Stimulated activated CD8-positive, alpha-beta memory T cell treated with anti-CD3 and anti-CD28 coated beads, Interleukin-12 subunit alpha, Interleukin-12 subunit beta, amount 100 ng/mL, for 4 hours (primary cell): ENCODE measurements at places on chromosomes 16 and 17.

- DNase-seq, result no peak
These were observed 2.1 kb upstream of the ZNF652 start for GRCh38 chr17:49364119-49364518.

GRCh38 chr17:969811-970355 lies 9.7 kb downstream of the NXN start:
- no peak for DNase-seq

GRCh38 chr17:81575836-81576235 lies 23.7 kb upstream of the FAAP100 start:
- no peak for DNase-seq

DNA sequence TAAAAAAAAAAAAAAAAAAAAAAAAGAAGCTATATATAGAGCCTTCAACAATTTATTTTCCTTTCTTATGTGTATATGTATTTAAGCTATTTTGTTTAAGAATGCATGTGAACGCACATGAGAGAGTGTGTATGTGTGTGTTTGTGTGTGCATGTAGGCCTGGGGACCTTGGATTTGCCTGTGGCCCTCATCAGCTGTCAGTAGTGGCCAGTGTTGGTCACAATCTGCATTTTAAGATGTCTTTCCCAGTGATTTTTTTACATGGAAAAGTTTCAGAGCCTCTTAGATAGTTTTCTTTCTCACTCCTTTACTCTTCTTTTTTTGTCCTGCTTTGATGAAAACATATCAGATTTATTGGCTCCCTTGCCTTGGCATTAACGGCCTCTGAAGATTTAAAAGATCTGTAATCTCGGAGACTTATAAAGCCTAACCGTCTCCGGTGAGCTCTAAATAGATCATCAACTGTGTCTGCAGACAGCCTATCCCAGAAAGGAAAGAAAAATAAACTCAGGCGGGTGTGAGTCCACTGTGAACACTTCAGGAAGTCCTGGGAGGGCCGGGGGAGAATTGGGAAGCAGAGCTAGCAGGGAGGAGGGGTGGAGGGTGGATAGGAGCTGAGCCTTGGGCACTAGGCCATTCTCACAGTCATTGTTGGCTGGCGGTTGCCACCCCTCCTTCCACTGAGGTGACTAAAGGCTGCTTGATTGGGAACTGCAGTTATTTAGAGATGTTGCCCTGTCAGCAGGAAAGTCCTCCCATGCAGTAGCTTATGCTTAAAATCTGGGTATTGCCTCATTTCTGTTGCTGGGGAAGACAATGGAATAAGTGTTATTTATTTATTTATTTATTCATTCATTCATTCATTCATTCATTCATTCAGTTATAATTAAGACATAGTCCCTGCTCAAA lies 86.8 kb downstream of the WWP2 start:
- DNase-seq, result no peak

DNA sequence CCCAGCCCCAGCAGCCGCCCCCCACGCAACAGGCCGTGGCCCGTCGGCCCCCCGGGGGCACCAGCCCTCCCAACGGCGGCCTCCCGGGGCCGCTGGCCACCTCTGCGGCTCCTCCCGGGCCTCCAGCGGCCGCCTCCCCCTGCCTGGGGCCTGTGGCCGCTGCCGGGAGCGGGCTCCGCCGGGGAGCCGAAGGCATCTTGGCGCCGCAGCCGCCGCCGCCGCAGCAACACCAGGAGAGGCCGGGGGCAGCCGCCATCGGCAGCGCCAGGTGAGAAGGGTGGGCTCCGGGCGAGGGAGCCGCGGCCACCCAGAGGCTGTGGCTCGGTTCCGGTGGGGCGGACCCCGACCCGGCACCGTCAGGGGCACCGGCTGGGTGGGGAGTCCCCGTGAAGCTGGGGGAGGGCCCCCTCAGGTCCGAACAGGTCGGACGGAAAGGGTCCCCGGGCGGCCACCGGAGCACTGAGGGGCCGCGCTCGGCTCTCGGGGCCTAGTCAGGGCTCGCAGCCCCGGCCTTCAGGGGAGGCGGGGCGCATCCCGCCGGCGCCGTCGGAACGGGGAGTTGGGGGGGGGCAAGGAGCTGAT lies 583 bp downstream of the ATXN2L start:
- DNase-seq, result no peak

GRCh38 chr17:4433515-4434031 lies at the start of gene SPNS3:
TSS of gene SPNS3 (plus strand) at chr17:4433940. CDS start at chr17:4433968, 28 bp downstream.
- peak; percentile 8 for DNase-seq

DNA sequence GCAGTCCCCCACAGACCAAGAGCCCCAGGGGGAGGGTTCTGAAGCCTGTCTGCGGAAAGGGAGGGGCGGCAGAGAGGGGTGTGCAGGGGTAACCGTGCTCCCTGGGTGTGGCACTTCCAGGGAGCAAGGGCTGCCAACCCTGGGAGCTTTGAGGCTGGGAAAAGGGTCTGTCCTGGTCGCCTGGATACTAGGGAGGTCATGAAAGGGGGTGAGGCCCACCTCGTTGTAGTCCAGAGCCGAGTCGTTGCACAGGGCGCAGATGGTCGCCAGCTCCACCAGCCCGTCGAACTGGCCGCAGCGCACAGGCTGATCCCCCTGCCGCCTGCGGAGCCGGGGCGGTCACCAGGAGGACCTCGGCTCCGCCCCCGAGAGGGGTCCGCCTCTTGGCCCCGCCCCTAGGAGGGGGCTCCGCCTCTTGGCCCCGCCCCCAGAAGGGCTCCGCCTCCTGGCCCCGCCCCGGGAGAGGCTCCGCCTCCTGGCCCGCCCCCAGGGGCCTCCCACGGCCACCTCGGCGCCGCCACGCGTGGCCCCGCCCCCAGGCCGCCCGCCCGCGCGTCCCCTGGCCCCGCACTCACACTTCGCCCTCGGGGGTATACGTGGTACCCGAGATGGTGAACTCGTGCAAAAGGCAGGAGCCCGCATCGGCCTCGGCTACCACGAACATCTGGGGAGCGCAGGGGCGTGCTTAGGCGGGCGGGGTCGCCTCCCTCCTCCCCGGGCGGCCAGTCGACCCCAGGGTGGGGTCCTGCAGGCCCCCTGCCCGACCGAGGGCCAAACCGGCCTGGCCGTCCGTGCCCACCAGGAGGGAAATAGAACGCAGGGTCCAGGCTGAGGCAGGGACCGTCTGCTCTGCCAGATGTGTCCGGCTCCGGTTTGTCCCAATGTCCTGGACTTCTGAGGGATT lies 19.5 kb downstream of the ATP2A3 start:
- DNase-seq, result no peak

DNA sequence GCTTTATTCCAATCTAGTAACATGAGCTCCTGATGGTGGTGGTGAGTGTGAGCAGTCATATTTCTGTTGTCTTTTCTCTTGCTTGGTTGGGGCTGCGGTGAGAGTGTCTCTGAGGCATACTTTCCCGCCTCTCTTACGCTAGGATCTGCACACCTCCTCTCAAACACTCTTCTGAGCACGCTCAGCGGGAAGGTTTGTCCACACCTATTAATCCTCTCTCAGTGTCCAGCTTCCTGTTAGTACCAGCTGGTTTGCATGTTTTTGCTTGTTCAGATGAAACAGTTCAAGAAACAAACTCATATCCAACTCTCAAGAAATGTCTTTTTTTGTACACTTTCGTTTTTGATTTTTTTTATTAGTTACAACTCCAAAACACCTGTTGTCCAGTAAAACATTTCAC lies 89.5 kb downstream of the CCDC182 start:
- DNase-seq, result no peak

GRCh38 chr16:76157629-76158028 lies 119.6 kb upstream of the CNTNAP4 start:
- no peak for DNase-seq

- DNase-seq, result peak; percentile 81
These were observed at the start of gene RASD1 for GRCh38 chr17:17496189-17497064. TSS of gene RASD1 (minus strand) at chr17:17496395. CDS start at chr17:17496181, 214 bp downstream.

DNA sequence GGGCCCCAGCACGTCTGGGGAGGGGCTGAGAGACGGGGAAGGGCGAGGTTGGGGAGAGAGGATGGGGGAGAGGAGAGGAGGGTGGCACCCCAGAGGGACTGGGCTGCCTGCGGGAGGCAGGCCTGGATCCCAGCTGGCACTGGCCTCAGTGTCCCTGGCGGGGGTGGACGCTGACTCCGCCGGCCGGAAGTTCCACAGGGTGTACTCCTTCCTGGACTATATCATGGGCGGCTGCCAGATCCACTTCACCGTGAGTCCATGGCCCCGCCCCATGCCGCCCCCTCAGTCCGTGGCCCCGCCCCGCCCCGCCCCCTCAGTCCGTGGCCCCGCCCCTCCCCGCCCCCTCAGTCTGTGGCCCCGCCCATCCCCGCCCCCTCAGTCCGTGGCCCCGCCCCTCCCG lies 11.3 kb downstream of the CPNE7 start:
- DNase-seq, result no peak

- no peak for DNase-seq
These were observed 2334.2 kb downstream of the TP53TG3F start for GRCh38 chr16:35793601-35794000.

DNA sequence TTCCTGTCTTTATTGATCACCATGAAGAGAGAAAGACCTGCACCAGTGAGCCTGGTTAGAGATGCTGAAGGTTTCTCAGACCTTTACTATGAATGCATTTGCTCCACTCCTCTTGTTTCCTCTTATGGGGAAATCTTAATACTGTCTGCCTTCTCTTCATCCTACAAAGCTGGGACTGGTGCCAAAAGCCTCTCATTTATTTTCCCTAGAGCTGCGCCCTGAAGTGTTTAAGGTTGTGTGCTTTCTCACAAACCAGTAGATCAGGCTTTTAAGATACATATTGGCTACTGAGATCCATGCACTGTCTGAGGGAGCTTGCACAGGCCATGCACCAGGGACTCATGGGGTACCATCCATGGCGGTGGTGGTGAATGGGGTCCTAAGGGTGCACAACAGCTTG lies 286.1 kb upstream of the PMFBP1 start:
- DNase-seq, result no peak

DNA sequence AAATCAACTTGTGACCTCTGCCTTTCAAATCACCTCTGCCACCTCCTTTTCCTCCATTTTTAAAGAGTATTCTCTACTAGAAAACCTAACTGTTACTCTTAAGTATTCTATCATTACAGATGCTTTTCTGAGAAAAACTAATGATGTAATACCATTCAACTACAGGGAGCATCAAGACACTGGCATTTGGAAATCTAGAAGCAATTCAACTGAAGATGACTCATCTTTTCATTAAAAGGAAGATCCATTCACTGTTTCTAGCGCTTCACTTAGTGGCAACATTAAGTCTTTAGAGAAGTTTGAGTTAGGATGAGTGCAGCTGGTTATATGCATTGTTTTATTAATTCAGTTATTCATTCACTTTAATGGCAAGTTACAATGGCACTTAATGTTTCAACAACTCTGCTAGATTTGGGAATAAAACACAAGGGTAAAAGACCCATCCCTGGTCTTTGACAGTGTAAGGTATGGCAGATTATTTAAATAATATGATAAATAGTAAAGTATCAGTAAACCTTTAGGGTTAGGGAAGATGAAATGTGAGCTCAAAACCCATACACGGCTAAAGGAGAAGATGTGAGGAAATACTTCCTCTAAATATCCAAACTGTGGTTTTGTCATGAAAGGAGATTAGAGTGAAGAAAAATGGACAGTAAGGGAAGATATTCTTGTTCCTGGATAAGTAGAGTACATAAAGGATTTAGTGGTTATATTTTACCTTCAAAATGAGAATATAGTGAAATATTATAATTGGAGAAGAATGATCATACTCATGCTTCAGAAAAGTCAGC lies 61.7 kb downstream of the KCNJ2 start:
- DNase-seq, result no peak

GRCh38 chr16:75343941-75344340 lies 89.4 kb downstream of the CFDP1 start:
- no peak for DNase-seq
